Bronchial epithelial cell (primary cell): ENCODE measurements at places on chromosomes 2 and 18.

- DNase-seq: no peak
These were observed 1.0 kb downstream of the CNNM3 start for GRCh38 chr2:96816836-96817702.

DNA sequence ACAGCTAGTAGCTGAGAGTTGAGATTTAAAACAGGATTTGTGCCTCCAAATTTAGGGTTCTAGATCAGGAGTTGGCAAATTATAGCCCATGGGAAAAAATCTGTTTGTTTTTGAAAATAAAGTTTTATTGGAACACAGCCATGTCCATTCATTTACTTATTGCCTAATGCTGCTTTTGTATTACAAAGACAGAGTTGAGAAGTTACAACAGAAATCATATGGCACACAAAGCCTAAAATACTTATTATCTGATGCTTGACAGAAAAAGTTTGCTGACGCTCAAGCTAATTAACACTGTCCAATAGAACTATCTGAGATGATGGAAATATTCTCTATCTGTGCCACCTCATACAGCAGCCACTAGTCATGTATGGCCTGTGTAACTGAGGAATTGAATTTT lies 229.1 kb upstream of the RASGRP3 start:
- no peak for DNase-seq

DNA sequence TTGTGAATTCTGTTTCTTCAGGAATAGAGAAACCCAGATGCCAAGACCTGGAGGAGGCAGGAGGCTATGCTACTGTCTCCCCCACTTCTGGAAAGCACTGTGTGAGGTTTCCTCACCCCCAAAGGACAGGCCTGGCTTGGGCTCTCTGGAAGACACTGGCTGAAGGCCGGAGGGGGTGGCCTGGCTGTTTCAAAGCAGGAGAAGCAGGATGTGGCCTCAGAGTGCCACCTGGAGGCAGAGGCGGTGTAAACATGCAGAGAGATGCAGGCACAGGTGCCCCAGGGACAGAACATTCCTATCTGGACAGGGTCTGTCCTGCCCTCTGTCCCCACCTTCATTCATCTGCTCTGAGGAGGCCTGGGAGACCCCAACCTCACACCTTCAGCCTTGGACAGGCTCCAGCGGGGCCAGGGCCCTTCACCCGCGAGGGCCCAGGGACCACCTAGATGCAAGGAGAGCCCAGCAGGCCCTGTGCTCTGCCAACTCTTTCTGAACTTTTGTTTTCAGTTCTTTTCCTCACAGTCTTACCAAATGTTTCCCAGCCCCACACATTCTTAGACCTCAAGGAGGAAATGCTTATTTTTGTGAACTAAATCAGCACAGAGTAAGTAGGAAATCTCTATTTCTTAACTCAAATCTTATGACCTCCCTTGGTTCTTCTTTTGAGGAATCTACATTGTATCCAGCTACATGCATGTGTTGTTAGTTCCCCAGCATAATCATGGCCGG lies 79.2 kb downstream of the LONRF2 start:
- DNase-seq: peak; percentile 29

DNA sequence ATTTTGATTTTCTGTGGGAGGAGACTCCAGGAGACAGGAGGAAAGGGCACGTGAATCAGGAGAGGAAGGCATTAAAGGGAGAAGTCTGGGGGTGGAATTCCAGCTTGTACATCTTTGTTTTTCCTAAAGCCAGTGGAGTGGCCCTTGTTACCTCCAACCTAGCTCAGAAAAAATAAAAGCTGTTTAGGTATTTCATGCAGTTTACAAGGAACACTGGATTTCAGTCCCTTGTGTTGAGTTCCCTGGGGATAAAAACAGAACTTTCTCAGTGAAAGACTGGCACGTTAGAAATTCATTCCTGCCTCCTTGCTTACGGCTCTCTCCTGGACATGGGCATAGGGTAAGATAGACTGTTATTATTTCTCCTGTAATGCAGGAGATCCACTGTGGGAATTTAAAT lies 170.2 kb downstream of the ZEB2 start:
- DNase-seq: no peak

GRCh38 chr2:110124038-110124825 lies 8.6 kb upstream of the MALL start:
- no peak for DNase-seq

- no peak for DNase-seq
These were observed 203.5 kb downstream of the MGAT5 start for GRCh38 chr2:134457353-134457752.
